ENCODE measurements at places on chromosomes 16 and 17.

DNA sequence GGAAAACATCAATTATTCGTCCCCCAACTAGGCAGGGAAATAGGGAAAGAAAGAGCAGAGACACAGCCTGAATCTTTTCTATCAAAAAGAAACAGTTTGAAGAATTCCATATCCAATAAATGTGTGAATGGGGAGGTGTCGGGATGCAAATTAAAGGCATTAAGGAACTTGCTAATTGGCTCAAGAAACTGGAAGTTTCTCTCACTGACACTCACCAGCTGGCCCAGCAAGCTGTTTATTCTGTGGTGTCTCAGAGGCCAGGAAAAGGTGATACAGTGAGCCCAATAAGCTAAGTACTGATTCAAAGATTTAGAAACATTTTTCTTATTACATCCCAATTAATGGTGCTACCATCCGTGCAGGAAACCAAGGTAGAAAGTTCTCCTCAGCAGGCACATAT, 104.4 kb upstream of the CLEC3A start:
- DNase-seq: no peak

DNA sequence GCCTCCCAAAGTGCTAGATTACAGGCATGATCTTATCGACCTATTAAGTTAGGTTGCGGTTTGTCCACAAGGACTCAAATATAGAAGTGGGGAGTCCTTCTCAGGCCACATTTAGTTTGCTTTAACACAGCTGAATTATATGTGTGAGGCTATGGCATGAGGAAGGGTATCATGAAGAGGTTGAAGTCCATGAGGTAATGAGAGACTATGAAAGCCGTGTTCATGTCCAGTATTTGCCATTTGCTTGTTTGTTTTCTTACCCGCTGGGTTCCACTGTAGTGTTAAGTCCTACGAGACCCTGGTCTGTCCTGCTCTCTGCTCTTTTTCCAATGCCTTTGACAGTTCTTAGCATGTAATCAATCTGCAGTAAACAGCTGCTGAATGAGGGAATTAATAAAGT, 1072.4 kb upstream of the EEF2KMT start:
- no peak for DNase-seq

DNA sequence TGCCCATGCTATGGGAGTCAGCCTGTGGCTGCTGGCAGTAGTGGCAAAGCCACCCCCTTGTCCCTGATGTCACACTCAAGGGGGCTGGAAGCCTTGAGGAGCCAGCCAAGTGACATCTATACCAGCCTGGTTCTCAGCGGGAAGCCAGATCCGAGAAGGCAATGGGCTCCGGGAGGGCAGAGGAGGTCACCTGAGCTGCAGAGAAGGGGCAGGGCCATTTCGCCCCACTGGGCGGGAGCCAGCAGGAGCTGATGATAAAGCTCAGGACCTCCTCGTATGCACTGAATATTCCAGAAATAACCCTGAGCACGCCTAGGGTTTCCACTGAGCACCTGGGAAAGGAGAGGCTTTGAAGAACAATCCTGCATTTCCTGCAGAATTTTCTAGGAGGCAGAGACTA, 19.0 kb downstream of the MRPS23 start:
- no peak for DNase-seq

GRCh38 chr16:70393662-70394061, 45.2 kb downstream of the ST3GAL2 start:
- DNase-seq: no peak

GRCh38 chr16:55532227-55532626, 23.4 kb downstream of the LPCAT2 start:
- DNase-seq: no peak

DNA sequence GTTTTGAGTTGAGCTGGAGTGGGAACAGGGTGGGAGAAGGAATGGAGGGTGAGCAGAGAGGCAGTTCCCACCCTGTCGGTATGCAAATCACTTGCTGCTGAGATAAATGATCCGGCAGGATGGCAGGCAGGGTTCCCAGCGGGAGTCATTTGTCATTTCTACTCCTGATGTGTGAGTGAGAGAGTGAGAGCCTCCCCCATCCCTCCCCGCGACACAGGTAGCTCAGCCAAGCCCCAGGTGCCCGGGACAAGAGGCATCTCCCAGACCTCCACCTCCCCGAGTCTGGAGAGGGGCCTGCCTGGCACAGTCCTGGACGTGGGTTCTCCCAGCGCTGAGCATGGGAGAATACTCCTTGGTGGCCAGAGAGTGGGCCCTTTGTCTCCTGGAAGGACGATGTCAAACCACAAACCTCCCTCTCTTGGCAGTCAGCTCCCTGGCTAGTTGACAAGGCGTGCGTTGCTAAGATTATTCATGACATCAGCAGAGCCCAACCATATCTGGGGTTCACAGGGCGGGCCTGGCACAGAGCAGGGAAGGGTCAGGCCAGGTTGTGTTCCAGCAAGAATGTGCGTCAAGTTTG, 33.7 kb upstream of the TNRC6C start:
- DNase-seq: no peak
